ENCODE measurements at places on chromosomes 1 and 21.
A peak's percentile ranks its signal among the peaks of the same experiment; 100 is the strongest.

DNA sequence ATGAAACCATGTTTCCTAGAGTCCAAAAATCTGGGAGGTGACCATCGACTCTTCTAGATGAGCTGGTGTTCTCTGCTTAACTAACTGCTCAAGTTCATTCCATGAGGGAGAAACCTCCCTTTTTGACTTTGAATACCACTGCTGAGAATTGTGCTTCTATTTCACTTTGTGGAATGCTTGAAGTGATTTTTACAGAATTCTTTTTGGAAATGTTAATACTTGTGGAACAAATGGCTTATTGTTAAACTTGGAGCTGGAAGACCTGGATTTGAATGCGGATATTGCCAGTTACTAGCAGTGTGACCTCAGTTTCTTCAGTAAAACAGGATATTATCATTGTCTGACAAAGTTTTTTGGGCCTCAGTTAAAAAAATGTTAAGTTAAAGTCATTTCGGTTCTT lies 36.5 kb upstream of the APP start:
- no peak for DNase-seq

DNA sequence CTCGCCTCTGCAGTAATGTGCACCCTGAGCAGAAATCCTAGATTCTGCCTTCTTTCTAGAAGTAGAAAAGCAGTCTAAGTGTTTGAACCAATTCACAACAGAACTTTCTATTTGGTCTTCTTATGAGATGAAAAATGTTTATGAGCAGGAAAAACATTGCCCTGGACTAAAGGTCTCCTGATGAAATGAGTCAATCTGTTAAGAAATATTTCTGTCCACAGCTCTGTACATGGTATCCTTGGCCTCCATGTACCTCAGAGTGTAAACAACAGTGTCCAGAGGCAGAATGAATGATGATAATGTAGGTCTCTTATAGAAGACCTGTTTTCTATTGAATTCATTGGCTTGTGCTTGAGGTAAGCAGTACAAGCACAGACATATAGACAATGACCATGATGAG lies 6.2 kb upstream of the APCS start:
- DNase-seq, result no peak

DNA sequence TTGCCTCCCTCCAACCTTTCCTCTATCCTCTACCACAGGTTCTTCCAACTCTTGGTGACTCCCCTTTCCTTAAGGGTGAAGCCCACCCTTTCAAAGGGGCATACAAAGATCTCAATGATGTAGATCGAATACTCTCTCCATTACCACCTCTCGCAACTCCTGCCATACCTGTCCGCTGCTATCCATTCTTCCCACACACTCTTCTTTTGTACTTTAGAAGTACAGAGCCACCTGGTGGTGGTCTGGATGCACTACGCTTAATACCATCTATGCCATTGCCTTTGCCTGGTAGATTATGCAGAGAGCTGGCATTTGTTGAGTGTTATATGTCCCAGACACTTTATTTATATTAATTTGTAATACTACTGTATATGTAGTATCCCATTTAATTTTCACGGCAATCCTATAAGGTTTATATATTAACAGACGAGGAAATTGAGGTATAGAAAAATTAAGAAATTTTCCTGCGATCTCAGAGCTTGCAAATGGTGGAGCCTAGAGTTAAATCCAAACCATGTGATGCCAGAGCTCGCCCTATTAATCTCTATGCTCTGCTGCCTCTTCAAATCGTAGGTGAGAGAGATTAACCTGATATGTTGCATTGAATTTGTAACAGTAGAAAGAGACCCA lies 22.9 kb downstream of the TSHB start:
- DNase-seq, result peak; percentile 83

DNA sequence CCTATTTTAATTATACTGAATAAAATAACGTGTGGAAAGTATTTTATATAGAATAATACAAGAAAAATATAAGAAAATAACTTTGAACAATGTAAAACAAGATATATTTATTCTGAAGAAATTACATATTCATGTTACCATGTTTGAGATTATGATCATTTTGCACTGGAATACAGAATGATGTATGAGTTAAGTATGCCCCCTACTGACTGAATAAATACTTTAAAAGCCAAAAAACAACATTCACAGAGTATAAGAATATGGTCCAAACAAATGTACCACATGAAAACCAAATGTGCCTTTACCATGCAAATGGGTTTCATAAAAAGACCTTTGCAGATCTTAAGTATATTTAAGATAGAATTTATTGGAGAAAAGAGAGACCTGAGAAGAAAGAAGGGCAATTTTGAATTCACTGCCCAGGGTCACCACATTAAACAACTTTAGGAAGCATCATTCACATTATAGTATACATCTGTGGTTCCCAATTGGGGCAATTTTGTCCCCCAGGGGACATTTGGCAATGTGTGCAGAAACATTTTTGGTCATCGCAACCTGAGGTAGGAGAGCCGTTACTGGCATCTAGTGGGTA lies 136.6 kb upstream of the GFI1 start:
- DNase-seq, result peak; percentile 21

DNA sequence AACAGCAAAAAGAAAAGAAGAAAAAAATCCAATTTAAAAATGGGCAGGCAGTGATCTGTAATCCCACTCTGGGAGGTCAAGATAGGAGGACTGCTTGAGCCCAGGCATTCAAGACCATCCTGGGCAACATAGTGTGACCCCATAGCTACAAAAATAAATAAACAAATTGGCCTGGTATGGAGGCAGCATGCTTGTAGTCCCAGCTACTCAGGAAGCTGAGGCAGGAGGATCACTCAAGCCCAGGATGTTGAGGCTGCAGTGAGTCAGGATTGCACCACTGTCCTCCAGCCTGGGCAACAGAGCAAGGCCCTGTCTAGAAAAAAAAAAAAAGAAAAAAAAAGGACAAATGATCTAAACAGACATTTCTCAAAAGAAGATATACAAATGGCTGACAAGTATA lies 99.6 kb downstream of the EIF4G3 start:
- DNase-seq, result no peak

GRCh38 chr1:165915480-165915879 lies 88.1 kb downstream of the UCK2 start:
- no peak for DNase-seq

GRCh38 chr1:119632841-119633240 lies 15.2 kb downstream of the ZNF697 start:
- DNase-seq, result no peak

DNA sequence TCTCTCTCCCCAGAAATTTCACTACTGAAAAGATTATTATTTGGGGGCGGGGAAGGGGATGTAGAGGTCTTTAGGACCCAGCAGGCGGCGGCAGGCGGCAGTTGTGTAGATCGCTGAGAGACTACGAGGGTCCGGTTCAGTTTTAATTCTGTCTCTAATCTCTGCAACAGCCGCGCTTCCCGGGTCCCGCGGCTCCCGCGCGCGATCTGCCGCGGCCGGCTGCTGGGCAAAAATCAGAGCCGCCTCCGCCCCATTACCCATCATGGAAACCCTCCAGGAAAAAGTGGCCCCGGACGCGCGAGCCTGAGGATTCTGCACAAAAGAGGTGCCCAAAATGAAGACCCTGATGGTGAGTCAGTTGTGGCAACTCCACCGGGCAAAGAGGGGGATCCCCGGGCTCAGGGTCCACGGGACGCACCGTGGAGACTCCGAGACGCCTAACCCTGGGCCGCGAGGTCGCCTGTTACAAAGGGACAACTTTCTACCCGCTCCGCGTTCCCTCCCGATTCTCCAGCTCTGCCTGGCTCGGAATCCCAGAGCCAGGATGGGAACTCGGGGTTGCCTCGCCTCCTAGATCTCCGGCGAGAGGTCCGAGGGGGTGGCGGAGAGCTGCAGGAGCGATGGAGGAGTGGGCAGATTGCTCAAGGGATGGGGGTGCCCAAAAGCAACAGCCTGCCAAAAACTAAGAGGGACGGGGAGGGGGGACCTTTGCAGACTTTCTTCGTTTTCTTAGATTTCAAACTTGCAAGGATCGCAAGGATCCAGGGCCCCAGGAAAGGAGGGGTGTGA lies at the start of gene ST6GALNAC5:
TSS of gene ST6GALNAC5 (plus strand) at position 139 of the 789 bp plus-strand sequence.
- DNase-seq, result peak; percentile 58
